ENCODE measurements at places on chromosomes 5 and 9. TPM values are rescaled to one million over a fixed set of nuclear protein-coding genes. Genes with fewer than 3 reads are reported as not detected.

Gene FPGS
- total RNA-seq: 45.4 TPM

Gene CMYA5
- 39.5 TPM for total RNA-seq

Gene C9orf153
- total RNA-seq: 1.2 TPM

Gene LVRN
- 2.0 TPM for total RNA-seq

Gene SLC23A1
- total RNA-seq: not detected

Gene TXNDC8
- total RNA-seq: not detected

Gene PALM2AKAP2
- 40.9 TPM for total RNA-seq

Gene SLC2A6
- 2.9 TPM for total RNA-seq

Gene SLC36A2
- not detected for total RNA-seq

Gene ZNF782
- 32.7 TPM for total RNA-seq

Gene ORM2
- not detected for total RNA-seq

Gene FGF18
- 5.3 TPM for total RNA-seq

Gene NPR3
- 23.7 TPM for total RNA-seq

Gene TTC33
- 63.1 TPM for total RNA-seq

Gene COL15A1
- total RNA-seq: 92.2 TPM

Gene ADGRD2
- not detected for total RNA-seq

Gene VCAN
- 308 TPM for total RNA-seq

Gene CBY3
- total RNA-seq: not detected

Gene LCN1
- total RNA-seq: 13.0 TPM

Gene PCSK5
- 37.7 TPM for total RNA-seq

Gene LHX6
- total RNA-seq: 1.9 TPM

Gene PRLR
- total RNA-seq: 1.9 TPM

Gene FGD3
- 5.6 TPM for total RNA-seq

Gene RELL2
- total RNA-seq: 4.0 TPM

Gene IL11RA
- 84.2 TPM for total RNA-seq

Gene SPATA6L
- 4.7 TPM for total RNA-seq

Gene CRHBP
- total RNA-seq: 3.2 TPM

Gene KIF3A
- total RNA-seq: 49.0 TPM

Gene CCL28
- total RNA-seq: 13.4 TPM

Gene C9
- total RNA-seq: not detected

Gene GNA14
- total RNA-seq: 4.3 TPM

Gene SHB
- 14.2 TPM for total RNA-seq

Gene FCN2
- not detected for total RNA-seq

Gene CSF2
- not detected for total RNA-seq

Gene PPP2R2B
- 32.9 TPM for total RNA-seq

Gene PCDHAC2
- total RNA-seq: 39.0 TPM

Gene MIGA2
- total RNA-seq: 36.0 TPM

Gene RMRP
- 5,655 TPM for total RNA-seq

Gene TAF11L5
- not detected for total RNA-seq

Gene THG1L
- 13.2 TPM for total RNA-seq

Gene ZNG1C
- 46.7 TPM for total RNA-seq

Gene NEUROG1
- 5.9 TPM for total RNA-seq

Gene CNTNAP3B
- 39.9 TPM for total RNA-seq

Gene OR1L4
- not detected for total RNA-seq

Measured in camera-type eye (tissue), 1 donor.